NCI-H2227 treated with DMSO at 0.1 percent for 48 hours (cell line): ENCODE measurements at places on chromosomes 12 and 14.

GRCh38 chr14:54003064-54003463 is 46.4 kb upstream of the BMP4 start:
- no peak for DNase-seq

GRCh38 chr14:95365401-95365800 is 45.7 kb upstream of the CLMN start:
- no peak for DNase-seq

DNA sequence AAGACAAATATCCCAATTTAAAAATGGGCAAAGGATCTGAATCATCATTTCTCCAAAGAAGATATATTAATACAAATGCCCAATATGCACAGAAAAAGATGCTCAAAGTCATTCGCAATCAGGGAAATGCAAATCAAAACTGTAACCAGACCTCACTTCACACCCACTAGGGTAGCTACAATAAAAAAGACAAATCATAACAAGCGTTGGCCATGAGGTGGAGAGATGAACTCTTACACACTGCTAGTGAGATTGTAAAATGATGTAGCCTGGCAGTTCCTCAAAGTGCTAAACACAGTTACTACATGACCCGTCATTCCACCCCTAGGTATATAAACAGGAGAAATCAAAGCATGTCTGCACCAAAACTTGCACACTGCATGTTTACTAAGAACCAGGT is 30.4 kb downstream of the CDC42BPB start:
- no peak for DNase-seq

DNA sequence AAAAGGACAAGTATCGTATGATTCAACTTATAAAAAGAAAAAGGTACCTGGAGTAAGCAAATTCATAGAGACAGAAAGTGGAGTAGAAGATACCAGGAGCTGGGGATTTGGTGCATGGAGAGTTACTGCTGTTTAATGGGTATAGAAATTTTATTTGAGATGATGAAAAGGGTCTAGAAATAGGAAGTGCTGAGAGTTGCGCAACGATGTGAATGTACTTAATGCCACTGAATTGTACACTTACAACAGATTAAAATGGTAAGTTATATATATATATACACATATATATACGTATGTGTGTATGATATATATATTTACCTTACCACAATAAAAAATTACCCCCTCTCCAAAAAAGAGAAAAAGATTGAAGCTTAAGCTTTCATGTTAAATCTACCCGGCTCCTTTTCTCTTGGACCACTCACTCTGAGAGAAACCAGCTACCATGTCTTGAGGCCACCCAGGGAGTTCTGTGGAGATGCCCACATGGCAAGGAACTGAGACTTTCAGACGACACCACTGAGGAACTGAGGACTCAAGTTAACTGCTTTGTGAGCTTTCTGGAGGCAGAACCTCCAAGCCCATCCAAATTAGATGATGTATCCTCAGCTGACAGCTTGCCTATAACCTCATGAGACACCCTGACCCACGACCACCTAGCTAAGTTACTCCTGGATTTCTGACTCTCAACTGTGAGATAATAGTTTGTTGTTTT is 130.0 kb upstream of the BTG1 start:
- DNase-seq: no peak

- DNase-seq: peak; percentile 75
Measured at GRCh38 chr12:121404734-121405133, 4.8 kb downstream of the RNF34 start.

DNA sequence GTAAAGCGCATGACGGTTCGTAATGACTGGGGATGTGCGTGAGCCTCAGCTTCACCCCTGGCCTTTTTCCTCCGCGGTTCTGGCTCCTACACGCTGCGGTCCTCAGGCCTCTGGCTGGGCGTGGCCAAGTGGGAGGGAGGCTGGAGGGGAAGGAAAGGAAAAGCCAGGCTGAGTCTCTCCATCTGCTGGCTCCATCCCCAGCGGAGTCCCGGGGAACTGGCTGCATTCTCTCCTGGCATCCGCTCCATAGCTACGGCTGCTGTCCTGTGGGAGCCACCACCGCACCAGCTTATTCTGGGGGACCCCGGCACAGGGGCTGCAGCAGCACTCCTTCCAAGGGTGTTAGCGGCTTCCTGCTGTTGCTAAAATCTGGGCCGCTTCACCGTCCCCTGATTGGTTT is 68.2 kb upstream of the SLC24A4 start:
- peak; percentile 19 for DNase-seq

DNA sequence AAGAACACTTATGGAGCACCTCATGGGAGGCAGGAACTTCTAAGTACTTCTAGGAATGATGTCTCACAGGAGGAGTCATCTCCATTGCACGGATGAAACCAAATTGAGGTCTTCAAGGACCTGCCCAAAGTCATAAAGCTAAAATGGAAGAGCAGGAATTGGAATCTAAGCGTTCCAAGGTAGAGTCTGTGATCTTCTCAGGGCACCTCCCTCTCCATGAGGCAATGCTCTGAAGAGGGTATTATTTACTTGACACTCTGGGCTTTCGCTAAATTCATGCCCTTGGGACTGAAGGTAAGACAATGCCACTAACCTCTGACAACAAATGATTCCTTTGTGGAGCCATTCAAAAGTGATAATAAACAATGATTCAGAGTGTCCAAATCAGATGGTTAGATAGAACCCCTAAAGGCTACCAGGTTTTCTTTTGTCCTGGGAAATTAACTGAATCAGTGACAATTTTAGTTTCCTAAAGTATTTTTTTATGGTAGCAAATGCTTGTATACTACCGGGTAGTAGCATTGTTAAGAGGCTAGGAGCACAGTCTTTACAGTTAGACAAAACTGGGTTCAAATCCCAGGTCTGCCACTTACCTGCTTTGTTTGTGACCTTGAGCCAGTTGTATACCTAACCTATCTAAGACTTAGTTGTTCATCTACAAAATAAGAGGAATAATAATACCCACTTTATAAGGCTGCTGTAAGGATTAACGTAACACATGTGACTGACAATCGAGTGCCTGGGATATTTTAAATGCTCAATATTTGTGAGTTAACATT is 12.3 kb downstream of the HMGA2 start:
- no peak for DNase-seq

DNA sequence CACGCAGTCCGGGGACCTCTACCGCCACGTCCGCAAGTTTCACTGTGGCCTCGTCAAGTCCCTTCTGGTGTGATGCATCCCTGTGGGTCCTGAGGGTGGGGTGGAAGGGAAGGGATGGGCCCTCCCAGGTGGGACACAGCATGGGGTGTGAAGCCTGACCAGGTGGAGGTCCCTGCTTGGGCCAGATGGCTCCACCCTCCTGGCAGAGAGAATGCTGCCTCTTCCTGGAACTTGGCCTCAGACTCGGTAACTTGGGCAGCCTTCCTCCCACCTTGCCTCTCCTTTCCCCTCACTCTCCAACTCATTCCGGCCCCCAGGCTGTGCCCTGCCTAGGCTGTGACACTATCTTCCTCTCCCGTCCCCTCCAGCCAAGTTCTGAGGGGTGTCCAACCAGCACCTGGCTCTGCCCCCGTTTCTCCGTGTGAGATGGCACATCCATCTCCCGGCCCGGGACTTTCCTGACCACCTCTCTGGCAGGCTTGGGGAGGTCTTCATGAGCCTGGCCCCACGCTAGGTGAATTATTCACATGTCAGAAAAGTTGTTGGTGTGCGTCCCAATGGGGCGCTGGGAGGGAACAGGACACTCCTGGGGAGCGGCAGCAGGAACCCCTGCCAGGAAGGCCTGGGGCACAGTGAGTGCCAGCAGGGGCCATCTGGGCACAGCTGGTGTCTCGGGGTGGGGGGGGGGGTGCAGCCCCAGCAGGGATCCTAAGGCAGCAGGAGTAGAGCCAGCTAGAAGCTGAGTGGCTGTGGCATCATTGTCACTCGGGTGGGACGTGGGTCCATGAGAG is 1.7 kb downstream of the ZBTB42 start:
- no peak for DNase-seq

DNA sequence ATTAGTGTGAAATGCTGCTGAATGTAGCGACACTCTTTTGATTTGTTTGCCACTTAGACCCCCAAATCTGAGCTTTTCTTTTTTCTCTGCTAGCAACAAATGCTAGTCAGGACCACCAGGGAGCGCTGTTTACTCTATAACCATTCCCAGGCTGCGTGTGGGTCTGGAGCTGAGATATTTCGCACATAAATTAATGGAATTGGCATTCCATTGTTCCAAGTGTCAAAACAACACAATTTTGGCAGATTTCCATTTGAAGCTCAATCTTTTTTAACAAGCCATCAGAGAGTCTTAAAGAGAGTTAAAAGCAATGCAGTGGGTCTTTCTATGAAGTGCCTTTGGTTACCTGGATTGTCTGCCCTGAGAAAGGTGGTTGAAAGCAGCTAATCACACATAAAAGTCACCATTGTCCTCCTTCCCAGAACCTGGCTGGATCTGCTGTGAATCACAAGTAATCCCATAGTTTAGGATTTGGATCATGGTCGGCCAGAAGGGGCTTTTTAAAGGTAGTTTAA is 7.4 kb upstream of the TMEM132C start:
- no peak for DNase-seq

DNA sequence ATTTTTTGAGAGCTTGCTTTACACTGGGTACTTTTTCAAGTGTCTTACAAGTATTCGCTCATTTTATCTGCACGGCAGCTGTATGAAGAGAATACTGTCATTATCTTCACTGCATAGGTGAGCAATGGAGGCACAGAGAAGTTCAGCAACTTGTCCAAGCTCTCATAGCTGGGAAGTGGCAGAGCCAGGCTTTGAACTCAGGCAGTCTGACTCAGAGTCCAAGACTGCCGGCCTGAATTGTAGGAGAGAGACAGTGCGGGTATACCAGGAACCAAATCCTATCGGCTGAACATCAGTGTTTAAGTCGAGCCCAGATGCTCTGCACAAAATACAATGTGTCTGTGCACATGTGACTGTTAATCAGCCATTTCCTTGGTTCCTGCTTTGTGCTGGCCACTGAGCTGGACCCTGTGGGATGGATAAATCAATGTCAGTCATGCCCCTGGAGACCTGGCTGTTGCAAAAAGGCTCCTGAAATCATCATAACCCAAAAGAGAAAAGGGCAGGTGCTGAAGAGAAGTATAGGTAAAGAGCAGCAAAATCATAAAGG is 474.6 kb downstream of the DPF3 start:
- DNase-seq: no peak

GRCh38 chr12:92485351-92486348 is 217.1 kb upstream of the PLEKHG7 start:
- no peak for DNase-seq

DNA sequence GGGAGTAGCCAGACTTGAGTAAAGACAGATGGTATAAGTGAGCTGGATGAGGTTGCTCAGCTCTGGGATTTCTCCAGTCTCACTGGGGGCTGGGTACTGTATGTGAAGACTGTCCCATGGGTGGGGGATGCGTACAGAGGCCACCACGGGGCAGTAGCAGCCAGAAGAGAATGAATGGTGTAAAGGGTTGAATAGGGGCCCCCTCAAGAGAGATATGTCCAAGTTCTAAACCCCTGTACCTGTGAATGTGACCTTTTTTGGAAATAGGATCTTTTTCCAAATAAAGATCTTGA is 21.8 kb upstream of the BCDIN3D start:
- no peak for DNase-seq

GRCh38 chr12:75656648-75657047 is 145.2 kb upstream of the KRR1 start:
- DNase-seq: no peak

DNA sequence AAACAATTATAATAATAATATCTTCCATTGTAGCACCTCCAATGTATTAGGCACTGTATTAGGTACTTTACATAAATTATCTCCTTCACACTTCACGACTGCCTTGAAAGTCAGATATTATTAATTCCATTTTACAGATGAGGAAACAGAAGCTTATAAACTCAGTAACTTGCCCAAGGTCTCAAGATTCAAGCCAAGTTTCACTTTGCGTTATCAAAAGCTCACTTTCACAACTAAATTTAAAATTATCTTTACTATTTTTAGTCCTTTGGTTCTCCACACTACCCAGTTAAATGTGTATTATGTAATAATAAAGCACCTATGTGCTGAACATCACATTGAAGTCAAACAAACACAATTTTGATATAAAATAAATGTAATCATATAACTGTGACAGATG is 55.8 kb downstream of the NUMB start:
- DNase-seq: no peak

DNA sequence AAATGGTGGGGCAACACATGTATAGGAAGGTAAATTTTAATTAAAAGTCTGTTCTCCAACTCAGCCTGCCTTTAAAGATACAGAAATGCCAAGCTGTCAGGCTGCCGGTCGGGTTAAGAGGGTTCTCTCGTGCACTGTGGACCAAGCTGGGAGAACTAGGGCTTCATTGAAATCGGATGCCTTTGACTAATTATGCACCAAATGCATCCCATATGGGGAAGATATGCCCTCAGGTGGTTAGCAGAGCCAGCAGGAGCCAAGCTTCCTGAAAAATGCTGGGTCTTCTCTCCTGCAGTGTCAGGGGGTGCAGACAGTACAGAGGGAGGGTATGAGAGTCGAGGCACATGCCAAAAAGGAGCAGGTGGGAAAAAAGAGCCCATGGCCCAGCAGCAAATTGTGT is 236.1 kb downstream of the CACNA1C start:
- DNase-seq: no peak

DNA sequence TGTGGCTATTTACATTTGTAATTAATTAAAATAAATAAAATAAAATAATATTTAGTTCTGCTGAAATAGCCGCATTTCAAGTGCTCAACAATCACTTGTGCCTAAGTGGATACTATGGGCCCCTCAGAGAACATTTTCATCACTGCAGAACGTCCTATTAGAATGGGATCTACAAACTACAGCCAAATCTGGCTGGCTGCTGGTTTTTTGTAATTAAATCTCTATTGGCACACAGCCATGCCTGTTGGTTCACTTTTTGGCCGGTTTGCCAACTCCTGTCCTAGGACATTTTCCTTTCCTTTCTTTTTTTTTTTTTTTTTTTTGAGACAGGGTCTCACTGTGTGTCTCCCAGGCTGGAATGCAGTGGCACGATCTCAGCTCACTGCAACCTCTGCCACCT is 9.8 kb downstream of the CCDC63 start:
- DNase-seq: no peak

DNA sequence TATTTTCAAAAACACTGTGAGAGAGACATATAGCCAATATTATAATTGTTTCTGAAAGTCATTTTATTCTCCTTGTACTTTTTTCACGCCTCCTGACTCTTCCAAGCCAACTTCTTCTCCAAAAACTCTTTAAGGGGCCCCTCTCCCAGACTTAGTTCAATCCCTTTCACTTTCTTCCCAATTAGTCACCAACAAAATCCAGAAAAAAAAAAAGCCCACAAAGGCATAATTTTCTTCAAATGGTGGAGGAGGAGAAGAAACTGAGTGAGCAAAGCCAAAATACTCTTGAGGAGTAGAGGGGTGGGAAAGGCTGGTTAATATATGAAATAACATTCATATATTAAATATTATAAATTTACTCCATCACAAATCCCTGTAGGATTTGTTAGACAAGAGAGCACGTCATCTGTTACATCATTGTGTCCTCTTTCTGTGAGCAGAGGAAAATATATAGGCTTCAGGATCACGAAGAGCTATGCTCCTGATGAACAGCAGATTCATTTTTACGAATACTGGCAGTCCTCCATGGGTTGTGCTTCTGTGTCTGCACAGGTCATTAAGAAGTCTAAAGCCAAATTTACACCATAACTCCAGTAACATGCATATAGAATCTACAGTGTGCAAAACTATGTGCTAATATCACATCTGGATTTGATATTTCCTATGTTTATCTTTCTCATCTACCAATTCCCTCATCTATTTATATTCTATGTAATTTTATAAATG is 25.9 kb upstream of the NID2 start:
- no peak for DNase-seq

GRCh38 chr12:90831712-90832111 is 123.3 kb downstream of the CCER1 start:
- DNase-seq: no peak
